ENCODE measurements at places on chromosomes 6 and 20.
A peak's percentile ranks its signal among the peaks of the same experiment; 100 is the strongest.

DNA sequence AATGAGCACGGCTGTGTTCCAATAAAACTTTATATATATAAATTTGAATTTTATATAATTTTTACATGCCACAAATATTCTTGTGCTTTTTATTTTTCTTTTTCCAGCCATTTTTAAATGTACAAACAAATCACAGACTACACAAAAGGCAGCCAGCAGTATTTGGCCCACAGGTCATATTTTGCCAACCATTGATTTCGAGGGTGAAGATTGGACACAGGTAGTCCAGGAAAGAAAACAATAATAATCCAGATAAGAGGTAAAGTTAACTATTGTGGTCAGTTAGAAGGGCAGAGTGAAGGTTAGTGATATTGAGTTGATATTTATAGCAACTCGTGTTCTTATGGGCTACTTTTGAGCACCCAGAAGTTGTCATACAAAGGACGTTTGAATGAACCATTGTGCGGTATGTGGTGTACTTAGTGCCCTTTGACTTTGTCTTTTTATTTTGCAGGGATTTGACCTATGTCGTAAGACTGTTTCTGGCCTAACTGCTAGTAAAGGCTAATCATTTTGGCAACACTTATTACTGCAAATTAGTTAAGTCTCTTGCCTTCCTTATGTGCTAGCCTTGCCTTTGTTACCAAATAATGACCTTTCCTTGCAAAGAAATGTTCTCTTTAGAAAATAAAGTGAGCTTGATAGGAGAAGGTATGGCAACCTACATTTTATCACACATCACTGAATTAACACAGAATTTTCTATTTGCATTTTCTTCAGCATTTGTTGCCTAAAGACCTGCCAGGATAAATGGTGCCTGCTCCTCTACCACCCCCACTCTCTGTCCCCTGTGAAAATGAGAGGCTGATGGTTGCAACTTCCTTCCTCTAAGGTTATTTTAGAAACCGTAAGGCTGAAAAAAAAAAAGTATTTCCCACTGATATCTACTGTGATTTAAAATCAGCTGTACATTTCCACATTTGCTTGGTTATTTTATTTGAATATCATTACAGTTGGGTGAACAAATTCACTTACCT, 493.9 kb upstream of the SOX4 start:
- no peak for DNase-seq

DNA sequence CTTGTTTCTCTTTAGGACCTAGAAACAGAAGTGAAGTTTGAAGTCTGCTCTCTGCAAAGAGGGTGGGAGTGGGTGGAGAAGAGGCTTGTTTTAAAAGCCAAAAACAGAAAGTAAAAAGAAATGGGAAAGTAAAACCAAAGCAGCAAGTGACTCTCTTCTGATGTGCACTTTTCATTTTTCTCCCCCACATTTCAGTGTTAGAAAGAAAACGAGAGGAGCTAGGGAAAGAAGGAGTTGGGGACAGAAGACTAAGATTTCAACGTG, 1.3 kb downstream of the C6orf141 start:
- no peak for DNase-seq

GRCh38 chr6:109896341-109896740, 81.8 kb upstream of the GPR6 start:
- DNase-seq: no peak

- DNase-seq: no peak
Observed at GRCh38 chr20:58614984-58615760, 35.9 kb upstream of the STX16 start.

DNA sequence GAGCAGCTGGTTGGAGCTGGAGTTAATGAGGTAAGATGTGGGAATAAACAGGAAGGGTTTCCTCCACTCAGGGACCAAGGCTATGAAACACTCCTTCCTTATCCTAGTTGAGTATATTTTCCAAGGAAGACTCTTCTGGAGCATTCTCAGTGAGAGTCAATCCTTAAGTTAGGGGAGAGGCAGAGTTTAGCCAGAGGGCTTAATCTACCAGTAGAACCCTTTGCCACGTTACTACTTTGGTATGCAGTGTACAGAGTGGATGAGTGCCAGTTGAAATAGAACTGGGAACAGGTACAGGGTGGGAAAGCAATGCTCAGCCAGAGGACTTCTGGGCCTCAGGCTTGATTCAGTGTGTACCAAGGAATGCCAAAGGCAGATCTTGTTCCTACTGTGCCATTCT, 114.3 kb downstream of the UBE3D start:
- peak; percentile 49 for DNase-seq

GRCh38 chr20:48738094-48738398, 89.8 kb downstream of the PREX1 start:
- no peak for DNase-seq

GRCh38 chr20:24640276-24640675, 170.8 kb downstream of the SYNDIG1 start:
- DNase-seq: no peak

DNA sequence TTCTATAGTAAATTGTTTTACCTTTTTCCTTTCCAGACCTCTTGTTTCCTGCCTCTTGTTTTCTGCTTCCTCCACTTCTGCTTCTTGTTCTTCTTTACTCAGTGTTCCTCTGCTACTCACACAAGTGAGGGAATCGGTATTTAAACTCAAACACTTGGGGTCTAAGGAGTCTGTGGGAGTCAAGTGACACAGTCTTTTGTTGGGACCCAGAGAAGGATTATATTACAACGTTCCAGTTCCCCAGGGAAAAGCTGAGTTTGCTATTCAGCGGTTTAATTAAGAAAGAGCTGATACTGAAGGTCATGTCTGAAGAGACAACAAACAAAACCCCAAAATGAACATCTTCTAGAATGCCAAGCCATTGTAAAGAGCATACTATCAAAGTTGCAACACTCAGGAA, 107.8 kb upstream of the CITED2 start:
- no peak for DNase-seq

GRCh38 chr6:159084493-159085091, 39.8 kb upstream of the TAGAP start:
- no peak for DNase-seq

GRCh38 chr6:139587469-139587868, 213.0 kb upstream of the CITED2 start:
- peak; percentile 37 for DNase-seq

DNA sequence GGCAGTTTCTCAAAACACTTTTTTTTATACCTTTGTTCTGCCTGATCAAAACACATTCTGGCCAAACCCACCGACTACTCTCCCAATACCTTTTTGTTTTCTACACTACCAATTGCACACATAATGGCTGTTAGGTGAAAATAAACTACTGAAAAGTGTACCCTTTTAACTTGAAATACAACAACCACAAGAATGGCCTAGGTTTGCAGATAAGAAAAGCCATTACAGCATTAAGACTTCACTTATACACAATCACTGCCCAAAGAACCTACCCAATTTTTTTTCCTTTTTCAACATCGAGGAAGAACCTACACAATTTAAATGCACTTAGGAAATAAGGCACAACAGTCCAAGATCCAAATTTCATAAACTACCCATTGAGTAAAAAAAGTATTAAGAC, 1.8 kb downstream of the SEC63 start:
- no peak for DNase-seq

- DNase-seq: no peak
Observed at GRCh38 chr6:161921602-161922395, 647.9 kb upstream of the AGPAT4 start.

DNA sequence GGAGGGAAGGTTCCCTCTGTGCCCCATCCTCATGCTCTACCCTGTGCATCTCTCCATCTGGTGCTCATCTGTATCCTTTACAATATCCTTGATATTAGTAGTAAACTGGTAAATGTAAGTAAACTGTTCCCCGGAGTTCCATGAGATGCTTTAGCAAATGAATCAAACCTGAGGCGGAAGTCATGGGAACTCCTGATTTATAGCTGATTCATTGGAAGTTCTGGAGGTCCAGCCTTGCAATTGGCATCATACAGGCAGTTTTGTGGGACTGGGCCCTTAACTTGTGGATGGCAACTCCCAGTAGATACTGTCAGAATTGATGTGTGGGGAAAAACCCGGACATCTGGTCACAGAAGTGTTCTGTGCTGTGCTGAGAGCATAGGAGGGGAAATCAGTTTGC, 11.2 kb upstream of the SLC22A2 start:
- no peak for DNase-seq

- no peak for DNase-seq
Observed at GRCh38 chr20:47559141-47559540, 57.5 kb downstream of the NCOA3 start.

DNA sequence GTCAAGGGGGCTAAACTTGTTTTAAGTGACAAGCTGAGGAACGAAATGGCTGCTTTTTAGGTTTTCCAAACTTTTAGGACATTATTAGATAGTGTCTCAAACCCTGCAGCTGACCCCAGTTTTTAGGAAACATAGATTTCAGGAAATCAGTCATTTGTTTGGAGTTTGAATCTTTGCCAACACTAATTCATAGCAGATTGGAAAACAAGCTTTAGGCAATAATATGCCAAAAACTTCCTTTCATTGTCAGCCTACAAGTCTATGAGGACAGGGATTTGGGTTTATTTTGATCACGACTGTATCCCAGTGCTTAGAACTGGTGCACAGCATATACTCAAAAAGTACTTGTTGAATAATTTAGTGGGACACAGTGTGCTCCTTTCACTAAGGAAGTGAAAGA, 123.2 kb downstream of the TINAG start:
- no peak for DNase-seq

DNA sequence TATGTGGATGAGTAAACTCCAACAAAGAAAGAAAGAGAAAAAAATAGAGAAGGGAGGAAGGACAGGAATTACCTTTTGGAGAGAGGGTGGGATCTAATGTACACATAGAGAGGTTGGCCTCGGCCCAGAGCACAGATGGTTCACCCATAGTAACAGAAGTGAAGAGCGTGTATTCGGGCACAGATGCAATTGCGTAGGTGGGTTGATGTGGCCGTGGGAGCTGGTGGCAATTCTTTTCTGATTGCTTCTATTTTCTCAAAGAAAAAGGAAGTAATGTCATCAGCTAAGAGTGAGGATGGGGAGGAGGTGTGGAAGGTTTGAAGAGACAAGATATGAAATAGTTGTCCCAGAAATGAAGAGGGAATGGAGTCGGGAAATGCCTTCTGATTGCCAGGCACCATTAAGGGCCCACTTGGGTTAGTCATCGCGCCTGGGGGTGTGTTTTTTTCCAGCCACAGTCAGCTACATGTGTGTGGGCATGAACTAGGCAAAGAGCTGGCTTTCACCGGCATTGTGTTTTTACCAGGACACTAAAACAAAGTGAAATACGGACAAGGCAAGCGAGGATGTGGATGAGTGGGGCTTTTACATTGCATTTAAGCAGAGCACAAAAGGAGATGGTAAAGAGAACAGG, 158.7 kb downstream of the SYNE1 start:
- DNase-seq: no peak

DNA sequence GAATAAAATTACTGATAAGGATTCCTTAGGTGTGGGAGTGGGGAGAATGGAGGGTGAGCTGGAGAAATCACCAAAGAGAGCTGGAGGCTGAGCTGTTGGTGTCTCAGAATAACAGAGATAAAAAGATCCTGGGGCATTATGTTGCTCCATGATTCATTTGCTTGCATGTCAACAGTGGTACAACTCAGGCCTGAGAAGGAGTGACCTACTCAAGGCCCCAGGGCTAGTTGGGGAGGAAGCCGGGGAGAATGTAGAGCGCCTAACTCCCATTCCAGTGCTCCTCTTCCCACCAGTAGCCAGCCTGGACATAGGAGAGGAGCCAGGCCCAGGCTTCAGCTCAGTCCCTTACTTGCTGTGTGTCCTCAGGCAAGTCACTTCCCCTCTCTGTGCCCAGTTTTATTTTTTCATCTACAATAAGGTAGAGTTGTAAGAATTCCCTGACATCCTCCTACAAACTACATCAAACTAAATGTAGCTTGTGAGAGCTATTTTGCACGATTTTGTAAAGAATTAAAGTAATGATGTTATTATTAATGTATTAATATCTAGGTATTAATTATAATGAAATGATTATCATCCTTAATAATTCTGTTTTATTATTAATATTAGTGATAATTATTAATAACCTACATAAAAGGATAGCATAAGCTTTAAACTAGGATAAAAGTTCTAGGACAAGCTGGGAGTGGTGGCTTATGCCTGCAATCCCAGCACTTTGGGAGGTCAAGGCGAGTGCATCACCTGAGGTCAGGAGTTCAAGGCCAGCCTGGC, 250.9 kb upstream of the SULF2 start:
- DNase-seq: no peak

- no peak for DNase-seq
Observed at GRCh38 chr20:61414455-61414991, 162.5 kb downstream of the CDH4 start.

DNA sequence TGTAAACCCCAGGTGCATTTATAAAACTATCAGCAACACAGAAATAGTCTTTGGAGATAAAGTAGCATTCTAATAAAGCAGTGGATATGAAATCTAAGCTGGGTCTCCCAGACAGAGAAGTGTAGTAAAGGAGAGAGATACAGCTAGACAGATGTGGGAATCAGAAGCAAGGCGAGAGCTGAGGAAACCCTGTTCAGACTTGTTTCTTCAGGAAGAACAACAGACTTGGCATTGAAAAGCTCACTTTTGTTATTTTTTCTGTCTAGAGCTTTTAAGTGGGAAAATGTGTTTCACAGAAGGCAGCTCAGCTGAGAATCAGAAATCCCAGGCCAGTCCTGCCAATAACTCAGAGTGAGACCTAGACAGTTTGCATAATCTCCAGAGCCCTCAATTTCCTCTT, 52.9 kb downstream of the SLC35B3 start:
- no peak for DNase-seq

DNA sequence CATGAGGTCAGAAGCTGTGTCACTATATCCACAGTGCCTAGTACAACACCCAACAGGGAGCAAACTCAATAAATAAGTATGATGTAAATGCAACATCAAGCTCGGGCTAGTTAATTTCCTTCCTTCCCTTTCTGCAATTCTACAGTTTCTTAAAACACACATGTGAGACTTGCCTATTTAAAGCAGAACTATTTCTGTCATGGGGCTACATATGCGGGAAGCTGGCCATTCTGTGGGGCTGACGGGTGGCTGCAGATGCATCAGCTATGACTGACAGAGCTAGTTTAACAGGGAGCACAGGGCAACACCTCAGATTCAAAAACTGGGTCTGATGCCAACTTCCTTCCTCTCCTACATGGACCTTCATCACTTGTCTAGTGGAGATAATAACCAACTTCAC, 118.1 kb upstream of the ENPP5 start:
- no peak for DNase-seq

- no peak for DNase-seq
Observed at GRCh38 chr6:31165986-31166385, 4.5 kb downstream of the POU5F1 start.

- DNase-seq: no peak
Observed at GRCh38 chr6:107547451-107547840, 57.5 kb downstream of the SOBP start.

DNA sequence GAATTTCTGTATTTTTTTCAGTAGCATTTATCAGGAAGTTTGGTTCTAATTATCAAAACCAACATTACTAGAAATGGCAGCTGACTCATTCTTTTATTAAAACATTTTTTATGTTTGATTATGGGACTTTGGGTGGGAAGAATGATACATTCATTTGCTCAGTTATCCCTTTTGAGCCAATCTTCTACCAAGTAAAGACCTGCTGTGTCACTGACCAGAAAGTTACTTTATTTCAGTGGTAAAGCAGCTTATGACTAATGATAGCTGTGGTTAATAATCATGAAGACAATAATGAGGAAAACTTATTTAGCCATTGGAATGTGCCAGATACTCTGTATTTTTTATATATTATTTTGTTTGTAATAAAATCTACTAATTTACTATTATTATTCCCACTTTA, 142.3 kb downstream of the FARS2 start:
- no peak for DNase-seq

Measured in T1000 (cell line).